ENCODE measurements at places on chromosomes 11 and 22.

- DNase-seq, result no peak
Measured at GRCh38 chr11:113363406-113363805, 24.2 kb upstream of the ANKK1 start.

DNA sequence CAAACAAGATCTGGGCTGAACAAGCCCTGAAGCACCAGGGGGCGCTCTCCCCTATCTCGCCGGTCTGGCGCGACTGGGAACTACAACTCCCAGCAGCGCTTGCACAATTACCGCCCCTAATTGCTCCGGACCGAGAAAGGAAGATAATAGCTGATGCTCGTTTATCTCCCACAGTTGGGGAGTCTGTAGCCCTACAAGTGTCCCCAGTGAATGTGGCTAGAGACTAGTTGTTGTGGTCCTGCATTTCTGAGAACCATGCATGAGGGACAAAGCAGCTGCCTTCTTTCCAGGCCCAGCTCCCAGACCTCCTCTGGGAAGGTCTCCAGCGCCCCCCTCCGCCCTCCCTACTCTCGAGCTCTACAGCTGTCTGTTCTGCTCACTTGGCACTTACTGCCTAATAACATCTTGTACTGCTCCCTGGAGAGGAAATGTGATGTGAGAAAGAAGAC lies 34.4 kb downstream of the NRXN2 start:
- peak; percentile 46 for DNase-seq

DNA sequence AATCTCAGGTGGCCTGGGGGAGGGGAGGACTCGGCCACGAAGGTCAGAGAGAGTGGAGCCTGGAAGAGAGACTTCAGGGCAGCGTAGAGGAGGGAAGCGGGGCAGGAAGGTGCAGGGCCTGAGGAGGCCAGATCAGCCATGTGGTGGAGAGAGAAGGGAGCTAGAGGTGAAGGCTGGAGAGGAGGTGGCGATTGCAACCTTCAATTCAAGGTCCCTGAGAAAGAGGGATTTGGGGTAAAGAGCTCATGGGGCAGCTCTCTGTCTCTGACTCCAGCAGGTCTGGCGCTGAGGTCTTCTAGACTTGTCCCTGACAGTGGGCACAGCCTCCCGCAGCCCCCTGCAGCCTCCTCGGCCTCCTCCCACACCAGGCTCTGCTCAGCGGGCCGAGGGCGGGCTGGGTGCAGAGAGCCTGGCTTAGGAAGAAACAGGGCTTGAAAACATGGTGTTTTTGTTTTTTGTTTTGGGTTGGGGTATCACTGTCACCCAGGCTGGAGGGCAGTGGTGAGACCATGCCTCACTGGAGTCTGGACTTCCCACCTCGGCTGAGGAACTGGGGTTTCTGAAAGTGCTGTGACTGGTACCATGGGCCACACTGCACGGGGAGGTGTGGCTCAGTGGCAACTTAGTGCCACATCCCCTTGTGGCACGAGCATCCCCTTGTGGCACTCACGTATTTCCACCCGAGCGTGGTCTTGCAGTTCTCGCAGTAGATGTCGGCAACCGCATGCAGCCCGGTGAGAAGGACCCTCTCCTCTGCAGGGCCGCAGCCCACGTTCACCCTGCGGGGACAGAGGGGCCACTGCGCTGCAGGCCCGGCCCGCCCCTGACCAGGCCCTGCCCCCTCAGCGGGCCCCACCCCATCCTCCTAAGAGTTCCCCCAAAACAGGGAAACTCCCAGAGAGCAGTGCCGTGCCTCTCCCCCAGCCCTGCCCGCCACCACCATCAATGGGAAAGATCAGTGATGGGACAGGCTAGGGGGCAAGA lies 32.6 kb downstream of the YPEL1 start:
- DNase-seq, result no peak

DNA sequence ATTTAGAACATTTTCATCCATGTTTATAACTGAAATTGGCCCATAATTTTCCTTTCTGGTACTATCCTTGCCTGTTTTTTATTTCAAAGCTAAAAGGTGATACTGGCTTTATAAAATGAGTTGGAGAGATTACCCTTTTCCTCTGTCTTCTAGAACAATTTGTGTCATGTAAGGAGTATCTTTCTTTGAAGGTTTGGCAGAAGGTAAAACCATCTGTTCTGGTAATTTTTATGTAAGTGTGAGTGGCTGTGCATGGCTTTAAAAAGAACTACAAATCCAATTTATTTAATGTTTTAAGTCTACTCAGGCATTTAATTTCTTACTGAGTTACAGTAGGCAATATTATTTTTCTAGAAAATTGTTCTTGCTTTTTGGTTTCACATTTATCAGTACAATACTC lies 7.7 kb upstream of the MRGPRD start:
- no peak for DNase-seq

DNA sequence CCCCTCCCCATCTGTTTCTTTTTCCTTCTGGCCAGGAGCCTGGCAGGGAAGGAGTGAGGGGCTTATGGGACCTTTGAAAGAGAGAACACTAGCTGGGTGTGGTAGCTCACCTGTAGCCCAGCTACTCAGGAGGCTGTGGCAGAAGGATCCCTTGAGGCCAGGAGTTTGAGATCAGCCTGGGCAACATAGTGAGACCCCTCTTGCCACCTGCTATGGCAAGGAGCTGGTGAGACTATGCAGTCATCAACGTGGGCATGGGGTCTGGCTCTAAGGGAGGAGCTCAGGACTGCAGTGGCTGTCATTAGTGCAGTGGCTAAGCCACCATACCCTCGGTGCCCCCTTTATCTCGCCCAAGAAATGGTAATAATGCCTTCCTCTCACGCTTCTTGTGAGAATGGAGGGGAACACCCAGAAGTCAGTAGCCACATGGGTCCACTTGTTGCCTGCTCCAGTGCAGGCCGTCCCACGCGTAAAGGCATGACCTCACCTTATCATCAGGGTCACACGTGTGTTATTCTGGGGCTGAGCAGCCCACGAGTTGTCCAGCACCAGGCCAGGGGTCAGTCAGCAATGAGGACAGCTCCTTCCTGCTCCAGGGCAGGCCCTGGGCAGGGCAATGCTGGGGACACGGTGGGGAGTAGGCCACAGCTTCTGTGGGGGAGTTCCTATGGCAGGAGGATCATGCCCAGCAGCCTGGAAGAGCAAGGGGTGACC lies 27.7 kb upstream of the TEF start:
- DNase-seq, result no peak

DNA sequence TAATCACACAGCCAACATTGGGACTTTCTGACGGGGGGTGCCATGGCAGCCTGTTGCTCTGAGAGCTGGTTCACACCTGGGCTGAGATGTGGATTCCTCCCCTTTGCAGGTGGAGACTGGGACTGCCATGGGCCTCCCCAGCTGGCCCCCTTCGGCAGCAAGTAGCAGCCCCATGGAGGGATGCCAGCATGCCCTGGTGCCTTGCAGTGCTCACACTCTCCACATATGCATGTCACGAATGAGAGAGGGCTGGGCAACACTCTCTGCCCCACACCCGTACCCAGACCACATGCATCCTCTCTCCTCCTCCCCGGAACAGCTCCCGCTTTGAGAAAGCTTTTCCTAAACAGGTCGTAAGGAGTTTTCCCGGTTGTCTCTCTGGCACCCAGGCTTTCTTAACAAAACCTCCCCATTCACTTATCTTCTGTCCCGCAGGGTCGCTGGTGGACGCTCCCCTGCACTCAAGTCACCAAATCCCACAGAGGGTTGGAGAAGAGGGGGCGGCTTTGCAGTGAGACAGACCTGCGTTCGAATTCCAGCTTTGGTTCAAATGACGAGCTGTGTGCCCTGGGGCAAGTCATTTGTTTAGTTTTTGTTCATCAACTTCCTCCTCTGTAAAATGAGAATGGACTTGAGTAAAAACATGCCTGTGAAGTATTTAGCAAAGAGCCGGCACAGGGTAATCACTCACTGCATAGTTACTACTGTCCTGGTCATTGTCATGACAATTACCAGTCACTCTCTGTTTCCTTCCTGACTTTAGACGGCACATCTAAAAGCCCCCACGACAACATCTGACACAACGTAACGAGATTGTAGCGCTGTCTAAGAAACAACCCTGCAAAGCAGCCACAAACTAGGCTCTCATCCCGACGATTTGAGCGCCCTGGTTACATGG lies 231.3 kb upstream of the B3GAT1 start:
- no peak for DNase-seq

DNA sequence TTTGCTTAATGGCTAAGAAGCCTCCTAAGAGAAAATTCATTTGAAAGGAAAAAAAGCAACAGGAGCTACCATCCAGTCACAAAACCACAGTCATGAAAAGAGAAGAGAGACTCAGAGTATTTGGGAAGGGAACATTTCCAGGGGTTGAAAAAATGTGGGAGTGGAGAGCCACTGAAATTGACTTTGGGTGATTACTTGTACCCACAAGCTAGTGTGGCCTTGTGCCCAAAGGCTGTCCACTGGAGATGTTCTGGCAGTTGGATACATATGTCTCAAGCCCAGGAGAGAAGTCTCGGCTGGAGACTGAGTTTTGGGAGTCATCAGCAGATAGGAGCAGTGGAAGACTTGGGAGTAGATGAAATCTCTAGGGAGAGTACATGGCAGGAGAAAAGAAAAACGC lies 3.2 kb upstream of the APOA5 start:
- DNase-seq, result no peak

DNA sequence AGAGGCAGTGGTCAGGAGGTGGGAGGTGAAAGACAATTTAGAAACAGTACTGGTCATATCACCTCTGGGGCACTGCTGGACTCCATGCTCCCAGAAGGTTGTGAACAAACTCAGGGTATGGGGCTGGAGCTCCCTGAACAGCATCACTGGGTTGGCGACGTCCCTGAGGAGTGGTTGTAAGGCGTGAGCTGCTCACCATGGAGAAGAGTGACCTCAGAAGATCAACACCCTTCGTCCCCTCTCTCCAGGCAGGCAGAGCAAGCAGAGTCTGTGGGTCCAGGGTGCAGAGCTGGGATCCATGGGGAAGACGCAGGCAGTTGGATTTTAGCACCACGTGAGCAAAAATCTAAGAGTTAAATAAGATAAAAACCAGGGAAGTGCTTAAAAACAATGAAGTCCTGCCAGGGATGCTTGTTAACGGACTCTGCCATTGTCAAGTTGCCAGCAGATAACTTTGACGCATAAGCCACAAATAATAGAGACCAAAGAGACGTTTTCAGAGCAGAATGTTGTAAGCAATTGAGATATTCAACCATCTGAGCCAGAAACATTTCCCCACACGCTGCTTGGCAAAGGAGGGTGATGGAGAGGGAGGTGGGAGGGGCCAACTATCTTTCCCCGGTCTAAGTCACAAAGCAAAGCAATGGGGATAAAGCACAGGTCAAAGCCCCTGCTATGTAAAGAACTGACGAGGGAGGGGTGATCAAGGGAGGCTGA lies 13.6 kb downstream of the PNPLA5 start:
- no peak for DNase-seq

- DNase-seq, result no peak
Measured at GRCh38 chr11:121611242-121611641, 158.5 kb upstream of the SORL1-AS1 start.

DNA sequence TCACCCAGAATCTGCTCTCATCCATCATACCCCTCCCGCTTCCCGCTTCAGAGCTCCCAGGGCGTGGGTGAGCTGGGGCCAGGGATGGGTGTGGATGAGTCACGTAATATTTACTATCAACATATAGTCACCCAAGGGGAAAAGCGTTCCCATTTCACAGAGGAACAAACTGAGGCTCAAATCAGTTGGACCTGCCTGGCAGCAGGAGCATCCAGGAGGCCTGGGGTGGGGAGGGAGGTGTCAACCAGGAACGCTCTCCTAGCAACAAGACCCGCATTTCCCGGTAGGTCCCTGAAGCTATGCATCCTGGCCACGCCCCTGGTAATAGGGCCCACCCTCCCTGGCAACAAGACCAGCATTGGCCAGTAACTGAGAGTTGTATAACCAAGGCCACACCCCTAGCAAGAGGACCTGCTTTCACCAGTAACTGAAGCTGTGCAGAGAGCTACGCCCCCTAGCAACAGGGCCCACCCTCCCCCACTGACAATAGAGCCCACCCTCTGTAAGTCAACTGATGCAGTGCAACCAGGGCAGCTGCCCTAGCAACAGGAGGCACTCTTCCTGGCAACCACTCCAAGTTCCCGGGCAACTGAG lies 32.7 kb upstream of the TXNRD2 start:
- DNase-seq, result no peak

DNA sequence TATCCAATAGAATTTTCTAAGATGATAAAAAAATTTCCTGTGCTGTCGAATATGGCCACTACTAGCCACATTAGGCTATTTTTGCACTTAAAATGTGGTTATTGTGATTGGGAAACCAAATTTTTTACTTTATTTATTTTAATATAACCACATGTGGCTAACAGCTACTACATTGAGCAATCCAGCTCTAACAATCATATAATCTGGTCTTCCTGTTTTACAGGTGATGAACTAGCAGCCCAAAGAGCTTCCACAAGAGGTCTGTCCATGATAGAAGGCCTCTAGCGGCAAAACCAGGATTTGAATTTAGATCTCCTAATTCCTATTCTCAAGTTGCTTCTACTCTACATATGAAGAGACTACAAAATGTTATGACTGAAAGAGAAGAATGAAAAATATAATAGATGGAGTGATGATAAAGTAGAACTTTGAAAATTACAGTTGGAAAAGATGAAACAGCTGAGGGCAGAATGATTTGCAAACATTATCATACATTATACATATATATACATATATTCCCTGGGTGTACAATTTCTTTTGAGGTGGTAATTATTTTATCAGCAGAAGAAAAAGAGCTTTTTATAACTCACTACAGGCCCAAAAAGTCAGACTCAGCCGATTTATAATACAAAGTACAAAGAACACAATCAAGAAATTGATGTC lies 363.5 kb upstream of the PITPNB start:
- DNase-seq, result no peak

DNA sequence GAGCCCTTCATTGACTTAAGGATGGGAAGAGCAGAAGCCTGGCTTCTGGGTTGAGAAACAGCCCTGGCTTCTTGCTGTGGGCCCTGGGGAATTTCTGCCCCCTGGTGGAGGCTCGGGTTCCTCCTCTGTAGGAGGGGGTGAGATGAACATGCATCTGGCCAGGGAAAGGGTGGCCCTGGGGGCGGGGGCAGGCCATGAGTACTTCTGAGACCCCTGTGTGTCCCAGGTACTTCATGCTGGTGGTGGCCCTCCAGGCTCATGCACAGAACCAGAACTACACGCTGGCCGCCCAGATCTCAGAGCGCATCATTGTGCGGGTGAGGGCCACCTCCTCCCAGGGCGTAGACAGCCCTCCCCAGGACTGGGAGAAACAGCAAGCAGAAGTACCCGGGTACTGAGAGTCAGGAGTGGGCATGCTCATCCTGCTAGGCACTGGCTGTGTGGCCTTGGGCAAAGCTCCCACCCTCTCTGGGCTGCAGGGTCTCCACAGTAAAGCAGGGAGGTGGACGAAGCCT lies 15.8 kb downstream of the TMEM258 start:
- no peak for DNase-seq

DNA sequence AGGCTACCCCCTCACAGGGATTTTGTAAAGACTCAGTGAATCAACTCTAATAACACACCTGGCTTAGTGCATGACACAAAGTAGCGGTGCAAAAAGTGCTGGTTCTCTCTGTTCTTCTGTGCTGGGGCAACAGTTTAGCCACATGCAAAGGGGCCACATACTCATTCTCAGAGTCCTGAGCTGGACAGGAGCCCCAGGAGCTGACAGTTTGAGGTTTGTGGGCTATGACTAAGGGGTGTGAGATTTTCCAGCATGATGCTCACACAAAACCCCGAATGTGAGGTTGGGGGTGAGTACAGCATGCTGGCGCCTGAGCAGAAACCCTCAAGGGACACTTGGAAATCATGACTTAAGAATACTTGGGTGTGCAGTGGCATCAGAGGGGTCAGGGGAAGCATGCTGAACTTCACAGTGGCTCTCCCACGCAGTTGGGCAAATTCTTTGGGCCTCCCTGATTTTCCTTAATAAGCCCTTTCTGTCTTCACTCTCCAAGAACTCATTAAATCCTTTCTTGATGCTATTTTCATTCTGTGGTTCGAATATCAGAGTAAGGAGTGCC lies 31.0 kb downstream of the TMPRSS5 start:
- peak; percentile 73 for DNase-seq

Data from GM12878 (cell line).